ENCODE measurements at places on chromosomes 5 and 9.

- DNase-seq, result no peak
Observed at GRCh38 chr9:33341182-33341581, 50.9 kb downstream of the NFX1 start.

DNA sequence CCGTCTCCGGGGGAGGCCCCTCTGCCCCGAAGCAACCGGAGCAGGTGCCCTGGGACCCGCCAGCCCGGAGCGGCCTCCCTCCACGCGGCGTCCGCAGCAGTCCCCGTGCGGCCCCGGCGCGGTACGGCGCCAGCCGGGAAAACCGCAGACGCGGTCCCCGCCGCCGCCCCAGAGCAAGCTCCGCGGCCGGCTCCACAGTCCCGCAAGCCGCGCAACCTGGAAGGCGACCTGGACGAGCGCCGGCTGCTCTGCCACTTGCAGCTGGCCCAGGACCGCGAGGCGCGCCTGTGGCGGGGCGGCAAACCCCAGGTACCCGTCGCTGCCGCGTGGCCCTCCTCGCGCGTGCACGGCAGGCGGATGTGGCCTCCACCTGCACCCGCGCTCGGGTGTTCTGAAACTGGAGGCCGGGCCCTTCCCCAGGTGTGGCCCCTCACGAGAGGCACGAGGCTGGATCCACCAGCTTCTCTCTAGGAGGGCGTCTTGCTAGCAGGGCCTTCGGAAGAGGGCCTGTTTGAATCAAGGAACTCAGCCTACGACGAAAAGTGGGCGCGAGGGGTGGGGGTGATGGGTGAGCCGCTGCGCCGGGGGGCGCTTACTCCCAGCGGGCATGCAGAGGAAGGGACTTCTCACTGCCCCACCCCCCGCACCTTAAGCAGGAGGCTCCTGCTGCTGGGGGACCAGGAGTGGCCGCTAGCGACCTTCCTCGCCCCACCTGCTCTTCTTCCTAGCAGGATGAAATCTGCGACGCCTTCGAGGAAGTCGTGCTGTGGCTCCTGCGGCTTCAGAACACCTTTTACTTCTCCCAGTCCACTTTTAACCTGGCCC is 602 bp downstream of the CCNI2 start:
- no peak for DNase-seq

- no peak for DNase-seq
Observed at GRCh38 chr9:68728731-68729130, 23.7 kb downstream of the PIP5K1B start.

DNA sequence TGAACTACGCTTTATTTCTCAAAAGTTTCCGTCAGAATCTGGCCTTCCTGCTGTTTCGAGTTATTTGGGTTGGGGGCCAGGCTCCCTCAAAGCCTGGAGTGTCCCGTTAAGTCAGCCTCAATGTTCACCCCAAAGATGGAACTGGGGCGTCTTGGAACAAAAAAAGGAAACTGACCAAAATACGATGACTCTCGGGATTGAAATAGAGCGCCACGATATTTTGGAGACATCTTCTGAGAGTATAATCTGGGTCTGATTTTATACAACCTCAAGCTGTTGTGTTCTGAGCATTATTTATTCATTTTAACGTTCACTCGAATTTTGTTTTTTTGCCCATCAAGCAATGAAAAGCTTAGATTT is 28.1 kb downstream of the TLX3 start:
- DNase-seq, result no peak

All from iPS DF 19.7 (cell line).